ENCODE measurements at places on chromosomes 3 and 15.

DNA sequence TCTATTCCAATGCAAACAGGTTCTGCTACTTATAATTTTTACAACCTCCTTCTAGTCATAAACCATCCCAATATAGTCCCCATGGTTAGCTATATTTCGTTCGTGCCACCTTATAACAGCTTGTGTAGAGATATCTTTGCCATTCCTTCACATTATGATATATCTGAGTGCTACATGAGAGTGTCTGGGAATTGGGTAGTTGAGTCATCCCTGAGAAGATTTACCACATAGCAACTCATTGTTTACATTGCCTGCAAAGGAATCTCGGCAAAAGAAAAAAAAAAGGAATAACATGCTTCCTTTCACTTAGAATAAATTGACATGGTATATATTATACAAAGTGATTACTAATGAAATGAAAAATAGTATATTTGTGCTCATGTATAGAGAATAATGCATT lies 86.0 kb upstream of the VGLL3 start:
- no peak for DNase-seq

- no peak for DNase-seq
These were observed 309.7 kb upstream of the C2CD4B start for GRCh38 chr15:62474771-62475124.

DNA sequence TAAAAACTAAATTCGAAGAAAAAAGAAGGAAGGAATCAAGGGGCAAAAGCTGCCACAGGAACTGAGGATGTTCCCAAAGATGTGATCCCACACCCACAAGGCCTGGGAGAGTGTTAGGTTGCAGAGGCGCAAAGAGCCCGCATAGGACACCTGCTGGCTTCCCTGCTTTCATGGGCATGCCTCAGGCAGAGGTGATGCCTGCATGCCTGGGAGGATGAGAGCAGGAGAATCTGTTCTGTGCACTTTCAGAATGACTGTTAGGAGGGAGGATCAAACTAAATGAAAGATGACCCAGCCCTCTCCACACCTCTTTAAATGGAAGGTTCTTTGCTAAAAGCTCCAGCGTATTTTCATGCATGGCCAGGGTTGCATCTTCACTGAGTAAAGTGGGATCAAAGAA lies 162.4 kb downstream of the PLCL2 start:
- DNase-seq, result no peak

GRCh38 chr3:32960404-32961170 lies 9.1 kb downstream of the CCR4 start:
- DNase-seq, result no peak

DNA sequence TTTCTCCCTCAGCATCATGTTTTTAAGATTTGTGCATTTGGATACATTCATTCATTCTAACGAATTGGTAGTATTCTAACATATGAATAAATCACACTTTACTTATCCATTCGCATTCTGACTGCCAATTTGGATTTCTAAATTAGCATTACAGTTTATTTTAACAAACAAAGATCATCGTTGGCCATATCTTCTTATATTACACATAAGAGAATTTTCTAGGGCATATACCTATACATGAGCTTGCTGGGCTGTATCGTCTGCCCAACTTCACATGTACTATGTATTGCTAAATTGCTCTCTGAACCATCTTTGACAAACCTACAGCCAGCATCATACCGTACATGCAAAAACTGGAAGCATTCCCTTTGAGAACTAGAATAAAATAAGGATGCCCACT lies 265.8 kb upstream of the PPP2R3A start:
- DNase-seq, result no peak

- no peak for DNase-seq
These were observed 246.9 kb upstream of the TLE3 start for GRCh38 chr15:70344666-70345065.

DNA sequence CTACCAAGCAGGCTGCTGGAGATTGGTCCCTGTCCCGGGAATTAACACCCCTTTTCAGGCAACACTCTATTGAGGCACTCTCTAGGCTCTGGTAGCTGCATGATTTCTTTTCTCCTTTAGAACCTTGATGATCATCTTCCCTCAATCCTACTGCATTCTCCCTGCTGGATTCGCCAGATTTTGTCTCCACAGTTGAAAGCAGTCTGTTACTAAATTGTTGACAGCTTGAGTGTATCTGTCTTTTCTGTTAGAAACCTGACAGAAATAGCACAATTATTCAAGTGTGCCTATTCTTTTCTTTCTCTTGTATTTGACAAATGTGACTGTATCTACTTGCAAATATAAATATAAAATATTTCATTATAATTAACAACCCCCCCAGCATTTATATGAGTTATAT lies 830.8 kb upstream of the CADM2 start:
- no peak for DNase-seq

DNA sequence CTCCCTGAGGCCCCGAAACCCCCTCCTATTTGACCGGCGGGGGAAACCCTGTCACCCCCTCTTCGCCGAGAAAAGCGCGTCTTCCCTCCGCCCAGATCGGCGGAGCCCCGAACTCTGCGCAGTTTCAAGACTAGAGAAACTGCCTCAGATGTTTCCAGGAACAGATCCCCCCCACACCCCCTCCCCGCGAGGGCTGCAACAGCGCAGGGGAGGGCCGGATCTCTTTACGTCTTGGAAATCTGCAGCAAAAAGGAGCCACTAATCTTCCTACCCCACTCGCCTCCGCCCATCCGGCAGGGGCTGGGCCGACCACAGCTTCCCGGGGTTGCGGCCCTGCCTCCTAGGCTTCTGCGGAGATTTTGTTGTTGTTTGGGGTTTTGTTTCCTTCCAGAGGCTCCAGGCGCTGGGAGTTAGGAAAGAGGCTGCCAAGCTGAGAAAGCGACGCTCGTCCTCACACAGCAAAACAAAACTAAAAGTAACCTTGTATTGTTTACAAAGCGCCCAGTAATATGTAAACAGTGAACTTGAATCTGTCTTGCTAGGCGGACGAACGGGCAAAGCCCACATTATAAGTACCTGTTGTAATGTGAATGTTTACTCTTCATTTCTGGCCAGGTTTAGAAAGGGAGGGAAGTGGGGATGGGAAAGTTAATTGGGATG lies 2.2 kb downstream of the FOXB1 start:
- DNase-seq, result peak; percentile 19

DNA sequence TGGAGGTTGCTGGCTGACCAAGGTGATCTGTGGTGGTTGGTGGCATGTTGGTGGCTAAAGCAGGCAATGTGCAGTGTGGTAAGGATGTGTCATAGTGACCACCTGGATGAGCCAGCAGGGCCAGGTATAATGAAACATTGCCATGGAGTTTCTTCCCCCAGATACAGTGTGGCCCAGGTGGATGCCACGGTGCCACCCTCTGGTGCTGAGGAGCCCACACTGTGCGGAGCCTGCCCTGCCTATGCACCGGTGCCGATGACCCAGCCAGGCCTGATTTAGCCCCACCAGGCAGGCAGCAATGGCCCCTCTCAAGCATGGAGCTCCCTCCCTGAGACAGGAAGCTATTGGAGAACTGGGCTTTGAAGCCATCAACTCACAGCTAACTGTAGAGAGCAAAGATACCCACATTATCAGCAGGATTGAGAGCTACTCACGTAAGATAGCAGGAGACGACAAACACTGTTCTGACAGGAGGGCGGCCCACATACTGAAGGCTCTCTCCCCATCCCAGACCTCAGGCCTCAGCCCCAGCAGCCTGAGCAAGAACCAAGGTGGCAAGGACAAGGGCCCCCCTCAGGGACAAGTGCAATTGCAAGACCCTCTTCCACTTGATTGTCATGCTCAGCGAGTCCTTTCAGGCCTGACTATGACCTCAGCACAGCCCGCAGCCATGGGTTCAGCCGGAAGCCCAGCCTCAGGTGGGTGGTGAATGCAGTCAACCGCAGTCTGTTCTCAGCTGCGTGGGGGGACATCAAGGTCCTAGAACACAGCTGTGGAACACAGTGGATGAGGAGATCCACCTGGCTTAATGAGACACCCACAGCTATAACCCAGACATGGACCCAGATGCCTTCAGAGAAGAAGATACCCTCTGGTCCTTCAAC lies 82.8 kb upstream of the CDV3 start:
- peak; percentile 68 for DNase-seq

GRCh38 chr3:180102134-180102533 lies 65.4 kb upstream of the PEX5L start:
- no peak for DNase-seq

Data from activated CD8-positive, alpha-beta memory T cell treated with anti-CD3 and anti-CD28 coated beads for 4 hours (primary cell).